ENCODE measurements at places on chromosomes 2 and 18.

DNA sequence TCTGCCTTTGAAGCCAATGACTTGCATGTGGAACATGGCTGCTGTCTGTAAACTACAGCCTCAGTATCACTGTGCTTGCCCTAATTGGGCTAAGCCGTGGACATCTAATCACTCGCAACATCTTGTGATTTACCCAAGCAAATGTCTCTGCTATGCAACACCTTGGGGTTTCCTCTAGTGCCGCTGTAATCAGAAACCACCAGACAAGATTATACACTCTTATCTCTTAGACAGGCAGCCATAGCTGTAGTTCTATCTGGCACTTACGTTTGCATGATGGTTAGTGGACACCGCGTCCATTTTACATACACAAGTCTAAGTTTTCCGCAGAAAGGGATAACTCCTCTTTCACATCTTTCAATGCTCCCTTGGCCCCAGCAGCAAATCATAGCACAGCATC lies 204.3 kb upstream of the CCDC68 start:
- no peak for DNase-seq

DNA sequence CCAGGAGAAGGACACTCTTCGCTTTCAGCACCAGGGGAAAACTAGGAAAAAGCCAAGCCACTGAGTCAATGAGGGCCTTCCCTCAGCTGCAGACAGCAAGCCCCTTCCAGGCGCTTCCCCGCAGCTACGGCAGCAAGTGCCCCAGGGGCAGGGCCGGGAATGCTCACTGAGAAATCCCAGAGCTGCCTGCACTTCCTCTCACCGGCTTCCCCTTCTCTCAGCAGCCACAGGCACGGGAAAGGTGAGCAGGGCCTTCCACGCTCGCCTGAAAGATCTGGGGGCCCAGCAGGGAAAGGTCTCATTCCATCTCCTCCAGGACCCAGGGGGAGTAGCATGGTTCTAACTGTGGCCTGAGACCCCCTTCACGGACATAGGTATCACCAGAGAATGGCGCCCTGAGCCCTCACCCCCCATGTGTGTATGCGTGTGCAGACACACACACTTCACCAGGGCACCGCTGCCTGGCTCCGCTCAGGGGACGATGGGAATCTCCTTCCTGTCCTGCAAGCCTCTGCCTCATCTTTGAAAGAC lies 29.6 kb upstream of the FOSL2 start:
- no peak for DNase-seq

DNA sequence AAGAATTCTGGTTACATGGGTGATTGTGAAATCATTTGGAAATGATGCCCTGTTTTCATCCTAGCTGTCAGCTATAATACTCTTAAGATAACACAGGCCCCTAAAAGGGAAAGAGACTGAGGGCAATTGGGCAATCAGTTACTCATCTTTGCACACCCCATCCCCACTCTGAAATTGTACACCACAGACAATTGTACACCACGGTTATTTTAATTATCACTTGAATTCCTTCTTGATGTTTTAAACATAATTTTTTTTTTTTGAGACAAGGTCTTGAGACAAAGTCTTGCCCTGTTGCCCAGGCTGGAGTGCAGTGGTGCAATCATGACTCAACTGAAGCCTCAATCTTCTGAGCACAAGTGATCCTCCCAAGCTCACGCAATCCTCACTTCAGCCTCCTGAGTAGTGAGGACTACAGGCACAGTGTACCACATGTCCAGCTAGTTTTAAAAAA lies 862.4 kb upstream of the ACVR2A start:
- DNase-seq, result no peak

DNA sequence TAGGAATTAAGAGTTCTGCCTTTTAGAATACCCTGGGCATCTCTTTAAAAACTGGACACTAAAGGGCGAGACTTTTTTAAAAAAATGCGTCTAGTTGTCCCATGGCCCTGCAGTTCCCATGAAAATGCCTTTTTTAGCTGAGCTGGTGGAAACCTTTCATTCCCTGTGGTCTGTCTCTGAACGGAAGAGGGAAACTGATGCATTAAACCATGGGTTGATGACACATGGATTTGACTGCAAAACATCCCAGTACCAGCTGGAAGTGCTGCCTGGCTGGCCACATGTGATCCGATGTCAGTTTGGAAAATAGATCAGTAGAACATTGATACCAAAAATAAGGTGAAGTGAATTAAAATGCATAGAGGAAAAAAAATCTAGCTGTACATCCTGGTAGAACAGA lies 129.2 kb downstream of the MYO1B start:
- DNase-seq, result no peak

DNA sequence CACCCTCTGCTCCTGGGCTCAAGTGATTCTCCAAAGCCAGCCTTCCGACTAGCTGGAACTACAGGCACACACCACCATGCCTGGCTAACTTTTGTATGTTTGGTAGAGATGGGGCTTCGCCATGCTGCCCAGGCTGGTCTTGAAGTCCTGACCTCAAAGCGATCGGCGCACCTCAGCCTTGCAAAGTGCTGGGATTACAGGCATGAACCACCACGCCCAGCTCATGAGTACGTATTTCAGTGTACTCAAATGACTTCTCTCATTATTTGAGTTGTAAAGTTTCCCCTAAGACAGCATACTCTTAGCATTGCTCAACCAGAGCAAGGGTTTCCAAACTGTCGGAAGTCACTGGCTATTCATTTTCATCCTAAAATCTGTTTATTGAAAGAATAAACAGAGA lies 40.3 kb downstream of the IMPA2 start:
- no peak for DNase-seq

DNA sequence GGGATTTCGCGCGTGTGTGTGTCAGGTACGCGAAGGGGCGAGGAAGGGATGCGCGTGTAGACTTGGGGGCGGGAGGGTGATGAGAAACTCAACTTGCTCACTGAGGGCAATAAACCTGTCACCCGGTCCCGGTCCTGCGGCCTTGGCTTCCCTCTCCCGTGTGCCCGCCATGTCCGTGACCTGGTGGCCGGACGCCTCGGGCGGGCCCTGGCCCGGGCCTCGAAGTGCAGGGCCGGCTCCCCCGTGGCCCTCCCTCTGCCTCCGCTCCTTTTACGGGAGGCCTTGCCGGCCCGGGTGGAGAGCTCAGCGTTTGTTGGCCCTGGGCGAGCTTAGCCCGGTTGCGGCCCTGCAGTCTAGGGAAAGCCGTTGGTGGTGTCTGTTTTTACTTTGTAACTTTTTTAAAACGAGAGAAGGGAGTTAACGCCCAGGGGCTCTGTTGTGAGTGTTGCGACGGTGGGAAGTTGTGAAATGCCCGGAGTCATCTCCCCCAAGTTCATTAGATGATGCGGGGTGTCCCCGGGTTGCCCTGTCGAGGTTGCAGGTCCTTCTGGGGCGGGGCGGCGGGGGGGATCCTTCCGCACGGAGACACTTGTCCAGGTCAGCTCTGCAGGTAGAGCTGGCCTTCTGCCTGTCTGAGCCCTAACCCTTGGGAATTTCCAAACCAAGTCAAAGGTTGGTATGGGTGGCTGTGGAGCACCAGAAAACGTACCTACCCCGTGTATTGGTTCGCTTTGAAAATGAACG lies 883 bp downstream of the SMCHD1 start:
- peak; percentile 64 for DNase-seq

DNA sequence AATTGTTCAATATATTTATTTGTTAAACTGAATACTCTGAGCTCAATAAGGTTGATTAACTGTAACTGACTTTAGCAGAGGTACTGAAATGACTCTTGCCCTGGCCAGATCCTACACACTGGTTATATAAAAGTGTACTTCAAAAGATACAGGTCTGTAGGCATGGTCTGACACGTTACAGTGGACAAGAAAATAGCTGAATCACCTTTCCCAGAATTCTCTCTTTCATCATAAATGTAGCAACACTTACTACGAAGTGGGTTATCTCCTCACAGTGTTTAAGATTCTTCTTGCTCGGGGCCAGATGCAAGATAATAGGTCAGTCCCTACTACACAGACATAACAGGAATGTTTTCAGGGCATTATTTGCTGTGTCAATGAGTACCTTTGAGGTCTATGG lies 107.0 kb upstream of the ZC3H15 start:
- DNase-seq, result no peak

DNA sequence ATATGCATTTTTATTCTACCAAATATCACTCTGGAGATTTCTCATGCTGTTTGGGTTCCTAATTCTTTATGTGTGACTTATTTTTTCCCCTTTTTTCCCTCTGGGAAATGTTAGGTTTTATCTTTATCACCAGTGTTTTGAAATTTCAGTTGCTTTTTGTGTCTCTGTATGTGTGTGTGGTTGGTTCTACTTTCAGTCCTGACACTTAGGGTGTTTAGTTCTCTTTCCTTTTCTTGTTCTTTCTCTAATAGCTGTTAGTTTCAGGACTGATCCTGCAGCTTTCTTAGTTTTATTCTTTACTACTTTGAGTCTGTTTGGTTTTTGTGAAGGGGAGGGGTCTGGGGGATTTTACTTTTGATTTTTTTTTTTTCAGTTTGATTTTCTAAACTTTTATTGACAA lies 23.1 kb downstream of the PPM1B start:
- DNase-seq, result no peak

GRCh38 chr2:84459944-84460429 lies 907 bp upstream of the SUCLG1 start:
- DNase-seq, result no peak

DNA sequence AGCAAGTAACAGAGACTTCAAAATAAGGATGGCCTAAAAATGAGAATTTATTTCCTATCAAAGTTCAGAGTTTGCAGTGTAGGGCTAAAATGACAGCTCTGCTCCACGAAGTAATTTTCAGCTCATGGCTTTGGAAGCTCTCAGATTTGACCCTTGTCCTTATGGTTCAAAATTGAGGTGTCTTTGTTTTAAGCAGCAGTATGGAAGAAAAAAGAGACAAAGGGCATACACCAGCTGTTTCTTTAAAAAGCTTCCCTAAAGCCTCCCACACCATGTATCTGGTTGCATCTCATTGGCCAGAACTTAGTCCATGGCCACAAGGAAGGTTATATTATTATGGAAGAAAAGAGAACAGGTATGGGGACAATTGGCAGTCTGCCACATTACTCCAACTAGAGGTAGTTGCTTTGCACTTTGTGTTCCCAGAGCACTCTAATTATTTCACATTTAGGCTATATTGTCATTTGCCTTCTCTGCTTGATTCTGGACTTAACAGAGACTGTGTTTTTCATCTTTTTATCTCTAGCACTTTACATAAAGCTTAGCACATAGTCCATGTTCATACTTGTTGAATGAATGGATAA lies 180.4 kb downstream of the MCFD2 start:
- DNase-seq, result no peak

DNA sequence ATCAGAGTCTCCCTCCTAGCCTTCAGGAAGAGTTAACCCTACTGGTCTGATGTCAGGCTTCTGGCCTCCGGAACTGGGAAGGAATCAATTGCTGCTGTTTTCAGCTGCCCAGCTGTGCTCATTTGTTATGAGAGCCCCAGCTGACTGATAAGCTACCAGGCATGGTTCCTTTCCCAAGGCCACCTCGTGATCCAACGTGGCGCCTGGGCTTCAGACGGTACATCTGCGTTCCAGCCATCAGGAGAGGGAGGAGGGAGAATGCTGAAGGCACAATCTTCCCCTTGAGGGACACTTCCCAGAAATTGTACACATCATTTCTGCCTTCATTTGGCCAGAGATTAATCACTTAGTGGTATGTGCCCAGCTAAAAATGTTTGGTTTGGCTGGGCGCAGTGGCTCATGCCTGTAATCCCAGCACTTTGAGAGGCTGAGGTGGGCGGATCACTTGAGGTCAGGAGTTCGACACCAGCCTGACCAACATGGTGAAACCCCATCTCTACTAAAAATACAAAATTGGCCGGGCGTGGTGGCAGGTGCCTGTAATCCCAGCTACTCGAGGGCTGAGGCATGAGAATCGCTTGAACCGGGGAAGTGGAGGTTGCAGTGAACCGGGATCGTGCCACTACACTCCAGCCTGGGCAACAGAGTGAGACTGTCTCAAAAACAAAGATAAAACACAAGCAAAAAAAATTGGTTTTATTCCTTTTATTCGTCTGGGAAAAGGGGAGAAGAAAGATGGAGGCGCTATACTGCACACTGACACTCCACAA lies 10.5 kb upstream of the ARMC9 start:
- no peak for DNase-seq

DNA sequence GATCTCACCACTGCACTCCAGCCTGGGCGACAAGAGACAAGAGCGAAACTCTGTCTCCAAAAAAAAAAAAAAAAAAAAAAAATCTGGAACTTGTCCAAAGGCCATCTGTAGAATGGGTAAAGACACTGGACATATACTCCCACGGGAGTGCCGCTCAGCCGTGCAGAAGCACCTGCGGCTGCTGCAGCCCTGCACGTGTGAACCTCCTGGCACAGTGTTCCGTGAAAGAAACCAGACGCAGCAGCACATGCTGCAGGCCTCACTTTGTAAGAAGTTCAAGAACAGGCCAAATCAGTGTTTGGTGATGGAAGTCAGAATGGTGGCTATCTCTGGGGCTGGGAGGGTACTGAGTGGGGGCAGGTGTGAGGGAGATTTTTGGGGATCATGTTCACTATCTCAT lies 6.5 kb downstream of the CHRND start:
- no peak for DNase-seq

GRCh38 chr2:7373156-7373555 lies 455.9 kb downstream of the RNF144A start:
- no peak for DNase-seq
